ENCODE measurements at places on chromosomes 7 and 10.

DNA sequence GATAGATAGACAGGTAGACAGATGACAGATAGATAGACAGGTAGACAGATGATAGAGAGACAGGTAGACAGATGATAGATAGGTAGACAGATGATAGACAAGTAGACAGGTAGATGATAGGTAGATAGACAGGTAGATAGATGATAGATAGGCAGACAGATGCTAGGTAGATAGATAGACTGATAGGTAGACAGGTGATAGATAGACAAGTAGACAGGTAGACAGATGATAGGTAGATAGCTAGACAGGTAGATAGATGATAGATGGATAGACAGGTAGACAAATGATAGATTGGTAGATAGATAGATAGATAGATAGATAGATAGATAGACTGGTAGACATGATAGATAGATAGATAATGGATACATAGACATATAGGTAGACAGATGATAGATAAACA is 93.4 kb upstream of the ADRB1 start:
- no peak for DNase-seq

GRCh38 chr7:40649247-40649646 is 514.4 kb downstream of the SUGCT start:
- no peak for DNase-seq

GRCh38 chr7:42174391-42174912 is 62.6 kb downstream of the GLI3 start:
- DNase-seq = no peak

- DNase-seq = no peak
These were observed 9.4 kb downstream of the NUDT1 start for GRCh38 chr7:2251381-2251780.

GRCh38 chr10:113329121-113329596 is 223.7 kb upstream of the HABP2 start:
- no peak for DNase-seq

- no peak for DNase-seq
These were observed 41.5 kb upstream of the SMIM30 start for GRCh38 chr7:113159746-113160339.

DNA sequence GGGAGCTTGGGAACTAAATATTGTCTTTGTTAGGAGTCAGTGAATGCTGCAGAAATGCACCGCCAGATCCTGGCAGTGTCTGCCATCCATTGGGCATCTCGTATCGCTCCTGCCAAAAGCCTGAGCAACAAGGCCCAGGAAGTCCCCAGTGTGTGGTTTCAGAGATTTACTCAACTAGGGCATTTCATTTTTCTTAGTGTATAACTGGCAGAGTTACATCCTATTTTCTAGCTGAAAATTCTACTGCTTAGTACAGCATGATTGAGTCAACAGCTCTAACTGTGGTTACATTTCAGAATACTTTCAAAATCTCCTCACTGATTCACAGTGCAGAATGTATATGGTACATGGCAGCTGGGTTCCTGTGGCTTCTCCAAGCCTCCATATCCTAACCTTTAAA is 95.8 kb upstream of the CREB5 start:
- no peak for DNase-seq

GRCh38 chr7:136062625-136063325 is 85.6 kb upstream of the MTPN start:
- DNase-seq = no peak

DNA sequence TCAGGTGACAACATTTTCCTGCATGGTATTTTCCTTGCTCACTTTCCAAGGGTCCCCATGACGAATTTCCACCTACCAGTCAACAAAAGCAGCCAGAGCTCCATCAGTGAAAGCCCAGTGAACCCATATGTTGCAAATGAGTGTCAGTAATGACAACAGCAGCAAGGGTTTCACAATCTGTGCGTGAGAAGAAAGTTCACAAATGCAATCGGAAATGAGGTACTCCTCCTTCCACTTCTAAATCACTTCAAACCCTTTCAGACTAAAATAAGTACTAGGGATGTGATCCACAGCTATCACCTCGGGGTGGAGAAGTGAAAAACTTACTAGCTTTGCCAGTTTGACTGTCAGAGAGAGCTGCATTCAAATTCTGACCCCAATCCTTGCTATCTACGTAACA is 55.6 kb upstream of the BET1 start:
- no peak for DNase-seq

- no peak for DNase-seq
These were observed 43.2 kb downstream of the IKZF1 start for GRCh38 chr7:50347693-50348092.

DNA sequence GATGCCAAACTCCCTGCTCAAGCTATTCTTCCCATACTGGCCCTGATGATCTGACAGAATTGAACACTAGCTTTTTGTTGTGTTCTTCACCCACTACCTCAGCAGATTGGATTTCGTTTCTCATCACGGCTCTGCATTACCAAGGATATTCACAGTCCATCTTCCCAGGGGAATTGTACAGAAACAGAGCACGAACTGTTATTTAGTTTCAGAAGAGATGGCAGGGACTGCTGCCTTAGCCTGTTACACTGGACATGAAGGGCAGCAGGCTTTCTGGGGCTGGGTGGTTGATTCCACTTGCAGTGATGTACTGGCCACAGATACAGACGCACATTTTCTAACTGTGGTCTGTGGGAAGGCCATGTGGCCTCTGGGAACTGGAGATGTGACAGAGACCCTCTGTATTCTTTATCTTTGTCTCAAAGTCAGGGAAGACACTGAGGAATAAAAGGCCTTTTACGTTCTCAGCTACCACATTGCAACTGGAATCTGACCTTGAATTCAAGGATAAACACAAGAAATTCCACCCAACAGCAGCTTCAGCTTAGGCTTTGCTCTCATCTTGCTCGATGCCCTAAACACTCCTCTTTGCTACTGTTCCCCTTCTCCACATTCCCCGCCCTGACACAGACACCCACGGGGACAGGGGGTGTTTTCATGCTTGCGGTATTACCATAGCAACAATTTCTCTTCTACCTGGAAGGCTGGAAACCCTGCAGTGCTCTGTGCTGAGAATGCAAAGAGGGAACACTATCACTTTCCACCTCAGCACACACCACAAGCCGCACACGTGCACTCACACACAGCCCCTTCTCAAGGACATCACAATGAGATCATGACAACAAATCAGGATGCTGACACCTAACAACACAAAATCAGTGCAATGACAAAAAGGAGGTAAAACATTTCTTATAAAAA is 81.7 kb downstream of the RNF216 start:
- DNase-seq = peak; percentile 61

DNA sequence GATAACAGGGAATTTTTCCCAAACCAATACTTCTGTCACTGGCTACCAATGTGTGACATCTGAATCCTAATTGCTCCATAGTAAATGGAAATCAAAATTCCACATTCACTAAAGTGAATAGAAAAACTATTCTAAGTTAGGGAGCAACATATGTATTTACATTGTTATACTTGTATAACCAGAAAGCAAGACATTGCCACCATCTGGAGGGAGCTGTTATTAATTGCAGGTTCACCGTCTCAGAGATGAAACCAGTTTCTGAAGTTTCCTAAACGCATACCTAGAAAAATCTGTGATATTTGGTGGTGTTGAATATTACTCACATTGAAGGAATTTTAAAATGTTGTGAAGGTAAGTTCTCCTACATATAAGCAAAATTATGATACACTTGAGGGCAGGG is 390.1 kb downstream of the NXPH1 start:
- DNase-seq = no peak

DNA sequence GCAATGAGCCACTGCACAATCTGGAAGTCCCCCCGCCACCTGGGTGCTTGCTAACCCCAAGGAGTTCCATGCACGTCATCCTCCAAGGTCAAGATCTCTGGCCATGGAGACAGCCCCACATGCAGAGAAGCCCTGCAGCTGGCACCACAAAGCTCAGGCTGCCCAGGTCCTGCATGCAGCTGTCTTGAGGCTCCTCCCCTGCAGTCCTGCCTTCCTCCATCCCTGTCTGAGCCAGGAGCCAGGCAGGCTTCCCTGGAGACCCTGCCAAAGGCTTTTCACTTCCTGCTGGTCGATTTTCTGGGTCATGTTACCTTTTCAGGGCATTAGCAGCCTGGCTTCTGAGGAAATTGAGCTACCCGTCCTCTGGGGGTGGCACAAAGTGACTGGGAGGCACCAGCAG is 12.5 kb upstream of the TMEM72 start:
- DNase-seq = no peak

DNA sequence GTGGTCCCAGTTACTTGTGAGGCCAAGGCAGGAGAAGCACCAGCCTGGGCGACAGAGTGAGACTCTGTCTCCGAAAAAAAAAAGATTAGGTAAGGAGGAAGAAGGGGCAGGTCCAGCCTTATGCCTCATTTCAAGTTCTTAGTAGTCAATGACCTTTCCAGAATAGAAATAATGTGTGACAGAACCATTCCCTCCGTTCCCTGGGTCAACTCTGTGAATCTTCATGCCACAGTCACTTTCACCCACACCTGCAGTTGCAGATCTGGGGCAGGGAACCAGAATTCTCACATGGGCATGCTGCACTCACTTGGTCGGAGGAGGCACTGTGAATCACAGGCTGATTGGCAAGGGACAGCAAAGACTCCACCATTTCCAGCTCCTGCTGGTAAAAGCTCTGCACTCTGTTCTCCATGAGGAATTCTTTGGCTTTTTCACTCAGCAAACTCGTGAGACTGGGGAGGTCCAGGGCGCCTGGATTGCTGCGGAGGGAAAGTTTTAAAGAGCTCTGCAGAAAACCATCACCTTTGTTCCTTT is 20.7 kb downstream of the STN1 start:
- DNase-seq = no peak

- DNase-seq = no peak
These were observed 204.7 kb downstream of the RELN start for GRCh38 chr7:103784646-103785286.

Measured in stimulated activated CD4-positive, alpha-beta T cell treated with anti-CD3 and anti-CD28 coated beads, Interleukin-4, amount 100 ng/mL, for 1 hour (primary cell).